ENCODE measurements at places on chromosomes 1 and 21.

DNA sequence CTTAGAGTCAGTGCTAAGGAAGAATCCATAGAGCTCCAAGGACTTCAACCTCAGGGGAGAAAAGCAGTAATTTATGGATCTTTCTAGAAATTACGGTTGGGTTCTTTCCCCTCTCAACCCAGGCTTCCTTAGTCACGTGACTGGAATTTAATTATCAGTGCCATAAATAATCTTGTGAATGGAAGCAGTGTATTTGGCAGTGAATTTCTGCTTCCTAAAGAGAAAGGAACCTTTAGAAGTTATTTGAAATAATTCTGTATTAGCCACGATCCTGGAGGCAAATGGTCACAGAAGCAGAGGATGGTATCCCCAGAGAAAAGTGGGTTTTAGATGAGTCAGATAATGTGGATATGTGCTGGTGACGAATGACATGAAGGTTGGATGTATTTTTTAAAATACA lies 89.6 kb downstream of the NFIA start:
- no peak for DNase-seq

DNA sequence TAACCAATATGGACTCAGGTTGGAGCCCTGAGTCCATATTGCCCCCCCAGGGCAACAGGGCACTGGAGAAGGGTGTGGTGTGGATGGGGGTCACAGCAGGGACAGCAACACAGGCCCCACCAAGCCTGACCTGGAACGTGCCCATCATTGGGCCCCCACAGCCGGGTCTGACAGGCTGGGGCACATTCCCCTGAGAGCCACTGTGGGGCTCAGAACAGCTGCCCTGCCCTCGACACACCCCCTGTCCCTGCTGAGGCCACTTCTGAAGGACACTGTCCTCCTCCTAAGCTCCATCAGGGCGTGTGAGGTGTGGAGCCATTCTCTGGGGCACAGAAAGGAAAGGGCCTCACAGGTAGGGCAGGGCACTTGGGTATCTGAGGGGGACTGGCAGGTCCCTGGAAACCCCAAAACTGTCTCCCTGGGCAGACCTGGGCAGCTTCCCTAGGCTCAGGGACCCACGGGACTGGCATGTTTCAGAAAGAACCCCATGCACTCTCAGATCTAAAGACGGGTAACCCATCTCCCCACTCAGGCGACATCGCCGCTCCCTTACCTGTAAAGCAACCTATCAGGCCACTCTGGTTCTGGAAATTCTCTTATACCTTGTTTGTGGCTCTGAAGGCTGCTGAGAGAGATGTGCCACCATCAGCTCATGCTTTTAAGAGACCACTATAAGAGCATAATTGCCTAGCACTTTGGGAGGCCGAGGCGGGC lies 95.5 kb downstream of the DMRTB1 start:
- DNase-seq: no peak

DNA sequence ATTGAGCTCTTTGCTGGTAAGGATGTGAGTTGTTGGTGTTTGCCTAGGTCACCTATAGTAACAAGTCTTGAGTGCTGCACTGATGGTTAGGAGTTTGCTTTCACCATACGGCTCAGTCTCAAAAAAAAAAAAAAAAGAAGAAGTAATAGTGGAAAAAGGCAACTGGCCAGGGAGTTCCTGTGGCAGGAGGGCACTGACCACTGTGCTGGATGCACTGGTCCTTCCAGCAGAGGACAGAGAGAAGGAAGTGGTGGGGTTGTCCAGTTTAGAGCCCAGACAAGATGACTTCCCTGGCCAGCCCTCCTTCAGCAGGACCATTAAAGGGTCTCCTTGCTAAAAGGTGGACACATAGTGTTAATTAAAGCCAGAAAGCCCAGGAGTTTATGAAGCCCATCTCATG lies 11.9 kb upstream of the PTCH2 start:
- no peak for DNase-seq

DNA sequence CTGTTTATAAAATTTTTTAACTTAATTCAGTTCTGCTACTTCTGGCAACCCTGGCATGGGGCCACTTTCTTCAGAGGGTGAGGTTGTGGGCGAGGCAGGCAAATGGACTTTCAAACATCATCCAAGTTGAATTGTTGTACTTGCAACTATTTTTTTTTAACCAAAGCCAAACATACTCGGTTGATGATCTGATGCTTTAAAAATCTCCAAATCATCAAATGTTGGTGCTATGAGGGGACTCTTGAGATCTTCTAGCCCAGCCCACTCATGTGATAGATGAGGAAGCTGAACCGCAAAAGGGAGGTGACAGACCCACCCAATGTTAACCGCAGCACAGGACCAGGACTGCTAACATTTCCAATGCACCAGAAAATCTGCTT lies 6.7 kb downstream of the SLC1A7 start:
- DNase-seq: no peak

DNA sequence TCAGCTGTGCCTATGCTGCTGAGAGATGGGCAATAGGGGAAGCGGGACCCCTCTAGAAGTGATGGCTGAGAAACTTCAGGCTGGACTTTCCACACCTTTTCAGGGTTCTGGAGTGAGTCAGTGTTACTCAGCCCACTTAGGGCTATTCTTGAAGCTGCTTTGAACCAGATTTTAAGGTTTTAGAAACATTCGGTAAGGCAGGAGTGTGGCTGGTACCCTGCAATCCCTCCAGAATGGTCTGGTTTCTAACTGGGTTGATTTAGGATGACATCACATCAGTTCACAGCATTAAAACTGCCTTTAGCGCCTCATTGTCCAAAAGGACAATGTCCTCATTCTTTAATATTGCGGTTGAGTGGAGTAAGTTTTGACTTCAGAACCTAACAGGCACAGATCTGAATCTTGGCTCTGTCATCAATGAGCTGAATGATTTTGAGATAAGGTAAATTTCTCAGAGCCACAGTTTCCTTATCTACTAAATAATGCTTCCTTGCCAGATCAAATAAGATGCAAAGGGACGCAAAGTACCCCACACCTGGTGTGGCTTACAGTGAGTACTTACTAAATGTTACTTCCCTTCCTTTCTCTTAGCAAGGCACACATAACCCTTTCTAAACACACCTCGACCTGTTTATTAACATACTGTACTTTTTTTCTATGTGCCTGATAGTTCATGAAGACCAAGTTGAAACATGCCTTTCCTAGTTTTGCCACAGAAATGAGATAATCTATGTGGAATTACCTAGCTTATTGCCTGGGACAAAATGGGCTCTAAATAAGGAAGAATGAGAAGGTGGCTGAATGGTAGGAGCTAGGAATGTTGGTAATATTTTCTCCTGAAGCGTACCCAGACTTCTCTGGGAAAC lies 209.8 kb downstream of the ROR1 start:
- no peak for DNase-seq

GRCh38 chr1:96144636-96145035 lies 576.9 kb upstream of the PTBP2 start:
- no peak for DNase-seq

- DNase-seq: no peak
Measured at GRCh38 chr1:161962091-161962887, 61.4 kb downstream of the OLFML2B start.

- no peak for DNase-seq
Measured at GRCh38 chr1:203636291-203636690, 9.7 kb downstream of the ATP2B4 start.

Measured in esophagus squamous epithelium (tissue), 5 donors.